Muscle of leg (tissue), 16 donors: ENCODE measurements at places on chromosomes 2 and 18.

- DNase-seq, result no peak
Measured at GRCh38 chr2:128024816-128025215, 3.0 kb downstream of the SAP130 start.

DNA sequence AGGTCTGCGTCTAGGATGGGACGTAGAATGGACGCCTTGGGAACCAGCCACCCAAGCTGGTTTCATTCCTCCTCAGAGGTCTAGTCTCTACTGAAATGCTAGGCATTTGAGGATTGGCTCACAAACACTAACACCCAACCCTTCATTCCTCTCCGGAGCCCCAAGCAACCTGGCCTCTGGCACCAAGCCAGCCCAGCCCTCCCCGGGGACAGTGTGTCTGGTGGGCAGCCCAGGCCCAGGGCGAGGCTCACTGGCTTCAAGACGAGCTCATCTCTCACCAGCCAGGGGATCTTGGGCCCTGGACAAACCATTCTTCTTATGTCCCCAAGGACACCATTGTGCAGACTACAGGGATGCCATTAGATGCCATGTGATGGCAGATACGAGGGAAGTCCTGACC is 182.5 kb downstream of the CTIF start:
- DNase-seq, result no peak

DNA sequence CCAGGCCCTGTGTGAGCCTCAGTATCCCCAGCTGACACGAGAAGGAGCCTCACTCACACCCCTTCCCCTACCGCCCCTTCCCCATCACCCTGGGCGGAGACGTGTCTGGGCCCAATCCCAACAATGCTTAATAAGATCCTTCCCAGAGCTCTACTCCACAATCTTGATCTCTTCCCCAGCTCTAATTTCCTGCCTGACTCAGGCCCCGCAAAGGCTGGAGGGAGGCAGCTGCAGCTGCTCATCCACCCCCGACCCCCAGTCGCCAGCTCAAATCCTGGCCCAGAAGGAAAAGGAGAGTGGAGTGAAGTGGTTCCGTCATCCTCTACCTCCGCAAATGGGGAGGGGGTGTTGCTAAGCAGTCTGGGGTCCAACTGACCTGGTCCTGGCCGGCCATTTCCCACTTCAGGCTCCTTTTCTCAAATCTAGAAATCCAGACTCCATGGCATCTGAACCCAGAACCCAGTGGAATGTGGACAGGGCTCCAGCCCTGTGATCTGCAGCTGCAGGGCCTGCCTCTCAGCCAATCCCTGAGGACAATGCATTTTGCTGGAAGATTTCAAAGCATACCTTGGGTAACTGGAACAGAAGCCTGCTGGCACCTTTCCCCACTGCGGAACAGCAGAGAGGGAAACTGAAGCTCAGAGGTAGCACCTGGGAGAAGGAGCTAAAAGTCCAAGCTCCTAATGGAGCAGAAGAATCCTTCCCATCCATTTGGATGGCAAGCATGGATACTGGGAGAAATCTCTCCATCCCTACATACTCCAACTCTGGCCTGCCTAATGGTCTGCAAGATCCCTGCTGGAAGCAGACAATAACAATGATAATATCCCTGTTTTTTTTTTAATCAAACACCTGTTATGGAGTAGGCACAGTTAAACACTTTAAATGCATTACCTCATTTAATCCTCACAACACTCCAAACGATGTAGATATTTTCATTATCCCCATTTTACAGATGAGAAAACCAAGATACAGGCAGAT is 5.6 kb upstream of the TNS1 start:
- peak; percentile 84 for DNase-seq

DNA sequence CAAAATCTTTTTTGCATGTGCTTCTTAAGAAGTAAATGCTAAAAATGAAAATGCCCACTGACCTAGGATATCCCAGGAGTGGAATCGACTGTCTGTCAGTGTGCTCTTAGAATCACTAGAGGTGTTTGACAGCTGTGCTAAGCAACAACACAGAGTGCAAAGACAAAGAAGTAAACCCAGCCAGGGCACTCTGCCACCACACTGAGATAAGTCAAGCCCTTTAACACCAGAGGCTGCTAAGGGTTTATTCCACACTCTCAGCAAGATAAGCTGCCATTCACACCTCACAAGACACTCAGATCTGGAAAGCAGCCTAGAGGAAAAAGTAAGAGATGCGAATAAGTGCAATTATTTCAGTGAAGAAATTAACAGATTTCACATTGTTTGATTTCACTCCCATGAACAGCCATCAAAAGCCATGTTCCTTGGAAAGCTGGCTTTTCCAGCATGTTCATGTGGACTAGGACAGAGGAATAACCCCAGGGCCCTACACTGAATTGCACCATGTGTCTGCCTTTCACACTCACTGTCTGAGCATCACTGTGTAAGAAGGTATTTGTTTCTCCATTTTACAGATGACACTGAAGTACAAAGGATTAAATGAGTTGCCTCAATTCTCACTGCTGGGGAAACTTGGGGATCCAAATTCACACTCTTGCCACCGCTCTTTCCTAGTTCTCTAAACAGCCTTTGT is 6.0 kb upstream of the BMP10 start:
- DNase-seq, result no peak

GRCh38 chr18:2687390-2688001 is 32.0 kb downstream of the SMCHD1 start:
- no peak for DNase-seq

- DNase-seq, result peak; percentile 82
Measured at GRCh38 chr2:74457549-74458131, 598 bp upstream of the WBP1 start.

DNA sequence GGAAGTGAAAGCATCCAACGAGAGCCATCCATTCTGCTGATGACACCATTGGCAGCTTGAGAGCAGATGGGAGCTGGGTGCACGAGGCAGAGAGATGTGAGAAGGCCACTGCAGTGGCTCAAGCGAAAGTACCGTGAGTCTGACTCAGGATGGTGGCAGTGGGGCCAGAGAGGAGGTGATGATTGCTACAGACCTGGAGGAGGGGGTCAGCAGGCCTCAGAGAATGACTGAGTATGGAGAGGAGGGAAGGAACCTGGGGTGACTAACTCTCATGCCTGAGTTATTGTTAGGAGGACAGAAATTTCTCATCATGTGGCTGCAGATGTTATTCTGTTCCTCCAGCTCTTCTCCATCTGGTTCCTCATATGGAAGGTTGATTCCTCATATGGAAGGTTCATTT is 8.8 kb upstream of the ZBTB7C start:
- no peak for DNase-seq

DNA sequence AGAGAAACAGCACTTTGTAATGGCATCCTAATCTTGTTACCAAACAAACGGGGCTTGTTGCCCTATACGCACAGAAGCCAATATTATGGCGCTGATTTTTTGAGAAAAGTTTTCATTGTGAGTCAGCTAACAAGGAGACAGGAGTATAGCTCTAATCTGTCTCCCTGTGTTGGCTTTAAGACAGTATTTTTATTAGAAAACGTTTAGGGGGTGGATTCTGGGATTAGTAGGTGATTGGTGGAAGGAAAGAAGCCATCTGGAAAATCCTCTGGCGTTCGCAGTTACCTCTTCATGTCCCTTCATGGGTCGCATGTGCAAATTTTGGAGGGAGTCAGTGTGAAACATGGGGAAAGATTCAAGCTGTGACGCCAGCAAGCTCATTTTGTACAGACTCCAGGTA is 698 bp upstream of the TMEM237 start:
- peak; percentile 69 for DNase-seq

DNA sequence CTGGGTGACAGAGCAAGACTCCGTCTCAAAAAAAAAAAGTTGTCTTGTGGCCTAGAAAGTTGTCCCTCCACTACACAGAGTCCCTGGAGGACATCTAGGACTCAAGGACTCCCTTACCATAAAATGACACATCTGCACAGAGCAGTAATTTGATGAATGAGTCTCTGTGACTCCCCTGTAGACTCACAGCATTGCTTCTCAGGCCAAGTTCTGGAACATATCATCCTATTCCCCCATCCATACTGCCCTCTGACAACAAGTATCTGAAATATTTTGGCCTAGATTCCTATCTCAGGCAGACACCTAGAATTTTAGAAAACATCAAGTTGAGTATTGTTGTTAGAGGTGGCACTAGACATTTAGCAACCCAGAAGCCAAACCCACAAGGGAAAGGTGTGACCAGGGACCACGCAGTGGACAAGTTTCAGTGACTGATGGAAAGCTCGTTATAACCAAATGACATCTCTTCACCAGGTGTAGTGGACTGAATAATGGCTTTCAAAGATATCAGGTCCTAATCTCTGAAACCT is 97.9 kb upstream of the ATP8B1 start:
- DNase-seq, result no peak

- no peak for DNase-seq
Measured at GRCh38 chr2:23772684-23773083, 154.2 kb downstream of the ATAD2B start.

DNA sequence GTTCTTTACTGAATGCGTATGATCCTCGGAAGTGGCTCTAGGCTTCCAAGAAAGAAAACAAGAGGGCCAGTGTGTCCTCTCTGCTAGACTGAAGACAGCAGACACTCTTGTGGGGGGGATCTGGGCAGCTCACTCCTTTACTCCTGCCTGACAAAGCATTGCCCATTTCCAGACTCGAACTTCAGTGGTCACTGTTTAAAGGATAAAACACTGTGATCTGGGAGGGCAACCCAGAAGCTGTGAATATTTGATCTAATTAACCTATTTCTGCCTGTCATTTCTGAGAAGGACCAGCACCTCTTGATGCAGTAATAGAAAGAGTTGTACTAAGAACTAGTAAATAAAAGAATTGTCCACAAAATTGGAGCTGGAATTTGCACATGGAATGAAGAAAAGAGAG is 24.5 kb upstream of the CCDC68 start:
- DNase-seq, result no peak

DNA sequence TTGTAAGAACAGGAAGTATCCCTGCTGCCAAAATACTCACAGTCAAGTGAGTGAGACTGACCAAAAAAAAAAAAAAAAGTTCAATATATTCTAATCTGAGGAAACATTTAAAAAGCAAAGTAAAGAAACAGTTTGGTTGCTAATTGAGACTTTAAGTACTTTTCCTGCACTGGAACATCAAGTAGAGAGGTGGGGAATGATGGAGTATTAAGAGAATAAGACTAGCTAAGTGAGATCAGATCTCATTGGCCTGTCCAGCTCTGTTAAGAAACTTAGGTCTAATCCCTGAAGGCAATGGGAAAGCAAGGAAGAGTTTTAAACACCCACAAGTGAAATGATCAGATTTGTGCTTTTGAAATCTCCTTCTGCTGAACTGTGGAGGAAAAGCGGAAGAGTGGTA is 27.8 kb upstream of the MAP4K3 start:
- DNase-seq, result peak; percentile 66

DNA sequence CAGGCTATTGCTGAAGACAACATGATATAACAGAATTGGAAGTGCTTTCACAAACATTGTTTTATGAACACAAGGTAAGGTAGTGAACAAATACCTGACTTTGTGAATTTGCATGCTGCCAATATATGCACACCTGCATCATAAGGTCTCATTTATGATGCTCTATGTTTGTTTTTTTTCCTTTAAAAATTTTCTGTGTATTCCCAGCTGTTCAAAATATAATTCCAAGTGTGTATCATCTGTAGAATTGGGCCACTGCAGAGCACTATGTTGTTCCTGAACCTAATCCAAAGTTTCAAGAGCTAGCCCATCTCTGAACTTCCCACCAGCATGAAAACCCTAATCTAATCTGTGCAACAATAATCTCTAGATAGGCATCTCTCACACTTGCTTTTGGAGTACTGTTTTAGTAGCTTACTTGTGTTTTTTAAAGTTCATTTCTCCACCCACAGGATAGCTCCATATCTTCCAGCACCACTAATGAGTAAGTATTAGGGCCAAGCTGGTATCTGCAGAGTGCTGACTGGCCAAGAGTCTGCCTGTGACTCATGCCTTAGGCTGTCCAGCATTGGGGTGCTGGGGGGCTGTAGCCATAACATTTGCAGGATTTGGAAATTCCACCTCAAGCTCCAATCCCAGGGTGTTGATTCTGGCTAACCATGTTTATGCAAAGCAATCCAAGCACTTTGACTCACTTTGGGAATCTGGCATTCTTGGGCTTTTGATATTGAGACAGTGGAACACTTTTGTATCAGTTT is 208.2 kb upstream of the REV1 start:
- DNase-seq, result peak; percentile 35

DNA sequence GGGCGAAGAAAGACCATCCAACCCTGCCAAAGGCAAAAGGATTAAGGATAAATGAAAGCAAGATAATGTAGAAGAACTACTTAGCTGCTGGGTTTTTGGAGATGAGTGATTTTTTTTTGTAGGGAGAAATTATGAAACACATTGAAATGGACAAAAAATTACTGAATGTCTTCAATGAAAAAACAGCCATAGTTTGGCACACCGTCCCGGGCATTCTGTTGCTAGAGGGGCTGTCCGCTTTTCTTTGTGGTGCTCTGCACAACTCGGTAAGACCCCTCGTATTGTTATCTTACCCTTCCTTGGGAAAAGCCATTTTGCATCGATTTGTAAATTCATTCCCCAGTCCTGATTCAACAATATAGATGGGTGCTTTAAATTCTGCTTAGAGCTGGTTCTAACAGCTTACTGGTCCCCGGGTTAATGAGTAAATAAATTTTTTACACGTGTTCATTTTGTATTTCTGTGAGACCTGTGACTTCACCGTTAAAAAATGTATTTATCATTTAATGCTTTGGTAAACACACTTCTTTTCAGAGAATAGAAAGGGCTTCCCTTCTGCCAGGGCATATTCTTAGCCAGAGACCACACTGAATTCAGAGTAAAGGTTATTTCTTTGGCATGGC is 912 bp upstream of the LAPTM4A start:
- DNase-seq, result no peak

DNA sequence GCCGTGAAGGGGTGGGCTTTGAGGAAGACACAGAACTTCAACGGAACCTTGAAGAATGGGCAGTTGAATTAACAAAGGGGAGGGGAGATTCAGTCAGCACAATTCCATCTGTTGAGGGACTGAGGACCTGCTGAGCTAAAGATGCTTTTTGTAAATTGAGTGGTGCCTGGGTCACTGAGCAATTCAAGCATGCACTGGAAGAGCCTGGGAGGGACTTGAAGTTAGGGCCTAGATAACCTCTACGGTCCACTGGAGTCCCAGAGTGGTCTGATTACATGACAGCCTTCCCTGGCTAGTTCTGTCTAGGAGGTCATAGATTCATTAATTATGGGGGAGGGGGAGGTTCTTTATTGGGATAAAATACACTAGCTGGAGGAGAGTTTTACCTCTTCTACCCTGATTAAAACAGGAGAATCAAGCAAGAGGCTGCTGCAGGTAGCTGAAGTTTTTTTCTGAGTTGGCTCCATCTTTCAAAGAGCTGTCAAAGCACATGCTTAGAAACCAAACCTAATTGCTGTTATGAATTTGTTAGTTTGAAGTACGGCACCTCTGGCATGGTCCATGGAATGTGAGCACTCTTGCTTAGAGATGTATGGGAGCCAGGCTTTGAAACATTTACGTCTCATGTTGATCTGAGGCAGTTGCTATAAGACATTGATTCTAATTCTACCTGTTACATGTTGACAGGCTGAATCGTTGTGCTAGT is 290.2 kb downstream of the PRKCE start:
- no peak for DNase-seq
